ENCODE measurements at places on chromosomes 12 and 14. TPM values are rescaled to one million over a fixed set of nuclear protein-coding genes. Genes with fewer than 3 reads are reported as not detected.

Gene PRICKLE1
- 1.2 TPM for total RNA-seq

Gene AKAP5
- total RNA-seq = 11.9 TPM

Gene HNRNPA1
- 503 TPM for total RNA-seq

Gene KRT83
- total RNA-seq = not detected

Gene CCDC177
- total RNA-seq = not detected

Gene OAS3
- 12.9 TPM for total RNA-seq

Gene STRN3
- total RNA-seq = 48.0 TPM

Gene LRTM2
- not detected for total RNA-seq

Gene RPL36AL
- 213 TPM for total RNA-seq

Gene CFAP73
- total RNA-seq = 0.43 TPM

- DNase-seq = no peak
These were observed 422.6 kb downstream of the ATP23 start for GRCh38 chr12:58363971-58364370.

GRCh38 chr14:96895658-96896271, 98.6 kb downstream of the VRK1 start:
- DNase-seq = no peak

DNA sequence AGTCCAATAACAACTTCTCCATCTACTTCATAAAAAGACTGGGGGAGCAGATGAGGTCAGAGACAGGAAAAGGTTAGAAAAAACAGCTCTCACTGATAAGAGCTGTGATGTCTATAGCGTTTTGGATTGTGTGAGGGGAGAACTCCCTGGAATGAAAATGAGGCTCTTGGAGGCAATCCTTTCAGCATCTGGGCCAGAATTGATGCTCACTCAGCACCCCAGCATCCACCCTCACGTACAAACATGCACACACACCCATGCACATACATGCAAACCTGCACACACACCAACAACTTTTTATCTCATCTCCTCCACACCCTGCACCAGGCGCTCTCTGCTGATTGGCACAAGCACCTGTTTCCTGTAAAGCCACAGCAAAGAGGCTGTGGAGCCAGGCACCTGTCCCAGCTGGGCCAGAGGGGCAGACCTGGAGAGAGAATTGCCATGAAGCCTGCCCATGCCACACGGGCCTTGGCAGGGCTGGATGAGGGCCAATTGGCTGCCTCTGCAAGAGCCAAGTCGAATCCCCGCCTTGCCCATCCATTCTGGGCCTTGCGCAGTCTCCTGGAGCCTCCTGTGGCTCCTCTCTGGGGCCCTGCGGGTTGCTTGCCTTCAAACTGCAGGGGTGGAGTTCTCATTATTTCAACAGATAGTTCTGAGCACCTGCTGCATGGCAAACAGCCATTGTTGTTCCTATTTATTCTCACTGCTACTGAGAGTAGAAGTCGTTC, 53.1 kb downstream of the SYNE3 start:
- DNase-seq = peak; percentile 80

DNA sequence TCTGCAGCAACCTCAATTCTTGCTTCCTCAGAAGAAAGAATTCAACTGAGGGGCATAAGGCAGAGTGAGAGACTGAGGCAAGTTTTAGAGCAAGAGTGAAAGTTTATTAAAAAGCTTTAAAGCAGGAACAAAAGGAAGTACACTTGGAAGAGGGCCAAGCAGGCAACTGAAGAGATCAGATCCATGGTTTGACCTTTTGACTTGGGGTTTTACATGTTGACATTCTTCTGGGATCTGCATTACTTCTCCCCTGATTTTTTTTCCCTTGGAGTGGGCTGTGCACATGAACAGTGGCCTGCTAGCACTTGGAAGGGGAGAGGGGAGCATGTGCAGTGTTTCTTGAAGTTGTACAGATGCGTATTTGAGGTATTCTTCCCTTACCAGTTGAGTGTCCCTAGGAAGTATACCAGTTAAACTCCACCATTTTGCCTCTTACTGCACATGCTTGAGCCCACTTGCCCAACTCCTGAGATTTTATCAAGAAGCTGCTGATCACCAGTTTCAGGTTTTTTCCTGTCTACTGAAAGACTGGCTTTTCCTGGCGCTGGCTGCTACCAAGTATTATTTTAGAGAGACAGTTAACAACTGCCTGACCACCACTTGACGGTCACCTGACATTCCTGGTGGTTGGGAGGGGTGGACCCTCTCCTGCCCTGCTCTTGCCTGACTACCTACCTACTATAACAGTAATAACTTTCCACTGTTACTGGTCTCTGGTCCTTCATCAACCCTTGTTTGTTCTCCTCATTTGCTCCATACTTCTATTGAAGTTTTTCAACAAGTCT, 26.0 kb upstream of the TMTC2 start:
- no peak for DNase-seq

GRCh38 chr12:110171186-110171538, 47.0 kb downstream of the IFT81 start:
- no peak for DNase-seq

DNA sequence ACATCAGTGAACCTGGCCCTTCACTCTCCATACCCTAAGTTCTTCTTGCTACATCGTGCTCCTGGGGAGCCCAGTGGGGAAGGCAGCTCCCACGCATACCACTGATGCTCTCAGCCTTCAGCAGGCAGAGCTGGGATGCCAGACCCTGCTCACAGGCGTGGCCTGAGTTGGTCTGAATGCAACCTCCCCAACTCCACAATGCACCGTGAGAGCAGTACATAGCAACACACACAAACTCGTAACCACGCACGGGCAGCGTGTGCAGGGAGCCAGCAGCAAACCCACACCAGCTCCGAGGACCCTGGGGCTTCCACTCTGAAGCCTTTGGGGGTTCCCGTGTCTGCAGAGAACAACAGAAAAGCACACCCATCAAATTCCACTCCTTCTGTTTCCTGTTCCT, 37.3 kb downstream of the ANO2 start:
- no peak for DNase-seq

DNA sequence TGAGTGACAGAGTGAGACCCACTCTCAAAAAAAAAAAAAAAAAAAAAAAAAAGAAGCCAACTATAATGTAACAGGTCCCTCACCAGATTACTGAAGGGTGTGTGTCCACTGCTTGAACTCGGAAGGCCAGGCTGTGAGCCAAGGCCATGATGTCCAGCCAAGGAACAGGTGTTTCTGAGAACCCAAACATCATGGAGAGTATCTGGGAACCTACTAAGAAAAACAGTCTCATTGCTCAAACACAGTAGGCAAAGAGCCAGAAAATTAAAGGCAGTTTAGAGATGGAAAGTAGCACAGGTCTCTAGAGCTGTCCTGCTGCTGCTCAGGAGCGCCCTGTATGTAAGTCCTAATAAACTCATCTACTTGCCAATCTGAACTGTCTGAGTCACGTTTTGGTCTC, 12.5 kb upstream of the MAP4K5 start:
- DNase-seq = no peak

DNA sequence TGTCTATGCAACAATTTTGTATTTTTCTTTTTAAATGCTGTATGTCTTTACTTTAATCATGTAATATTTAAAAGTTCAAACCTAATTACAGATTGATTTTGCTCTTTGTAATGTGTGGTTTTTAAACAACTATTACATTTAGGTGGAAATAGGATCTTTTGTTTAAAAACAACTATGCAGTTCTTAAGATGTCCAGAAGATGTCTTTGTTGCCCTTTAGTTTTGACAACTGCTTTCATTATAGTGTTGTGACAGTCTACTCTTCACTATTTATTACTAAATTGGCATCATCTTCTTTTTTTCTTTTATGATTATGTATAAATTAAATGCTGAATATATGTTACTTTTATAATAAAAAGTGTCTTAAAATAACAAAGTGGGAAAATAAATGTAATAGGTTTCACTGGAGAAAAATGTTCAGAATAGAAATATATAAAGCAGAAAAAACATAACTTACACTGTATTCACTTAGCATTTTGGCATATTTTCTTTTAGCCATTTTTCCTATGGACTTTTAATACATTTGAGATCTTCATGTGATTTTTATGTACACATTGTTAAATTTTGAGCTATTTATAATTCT, 27.1 kb upstream of the PCNX4 start:
- DNase-seq = no peak

DNA sequence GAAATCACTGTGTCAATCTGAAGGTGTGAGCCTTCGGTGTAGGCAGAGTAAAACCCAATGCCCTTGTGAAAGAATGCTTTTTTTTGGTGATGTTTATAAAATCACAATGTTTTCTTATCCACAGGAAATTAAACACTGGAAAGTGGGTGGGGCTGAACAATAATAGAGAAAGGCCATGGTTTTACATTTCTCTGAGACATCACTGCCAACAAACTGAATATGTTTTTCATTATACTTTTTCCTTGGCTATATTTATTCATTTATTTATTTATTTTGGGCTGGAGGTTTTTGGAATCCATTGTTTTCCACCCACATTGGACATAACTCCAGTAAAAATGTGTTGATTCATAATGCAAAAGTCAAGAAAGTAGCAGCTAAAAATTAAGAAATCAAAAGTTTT, 16.9 kb downstream of the LRRK2 start:
- no peak for DNase-seq

DNA sequence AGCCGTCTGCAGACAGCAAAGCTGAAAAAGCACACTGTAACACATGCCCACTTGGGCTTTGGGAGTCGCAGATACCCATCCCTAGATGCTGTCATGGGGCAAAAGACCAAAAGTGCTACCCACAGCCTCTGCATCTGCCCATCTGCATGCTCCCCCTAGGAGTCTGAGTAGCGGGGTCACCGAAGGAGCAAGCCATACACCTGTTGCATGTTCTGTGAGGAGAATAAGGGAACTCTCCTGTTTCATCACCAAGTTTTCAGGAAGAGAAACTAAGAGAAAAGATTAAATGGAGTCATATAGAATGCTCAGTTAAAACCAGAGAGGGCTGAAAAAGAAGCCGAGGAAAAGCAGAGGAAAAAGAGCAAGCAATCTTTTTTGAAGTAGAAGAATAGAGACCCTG, 13.7 kb upstream of the ST8SIA1 start:
- no peak for DNase-seq

DNA sequence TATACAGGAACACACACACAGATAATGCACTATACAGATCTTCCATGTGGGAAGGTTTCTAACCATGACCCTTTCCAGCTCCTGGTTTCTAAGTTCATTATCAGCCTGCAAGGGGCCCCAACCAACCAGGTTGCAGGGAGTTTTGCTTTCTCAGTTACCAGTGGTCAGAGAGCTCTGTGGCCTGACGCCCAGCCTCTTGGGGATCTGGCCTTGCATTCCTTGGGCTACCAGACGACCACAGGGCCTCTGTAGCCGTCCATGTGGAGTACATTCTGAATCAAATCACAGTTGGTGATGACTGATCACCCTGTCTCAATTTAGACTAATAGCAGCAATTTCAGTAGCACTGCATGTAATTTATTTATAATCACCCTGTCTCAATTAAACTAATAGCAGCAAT, 47.5 kb downstream of the PAH start:
- DNase-seq = no peak

- no peak for DNase-seq
These were observed 13.7 kb upstream of the MED13L start for GRCh38 chr12:116291218-116291617.

GRCh38 chr14:29649170-29649569, 278.5 kb downstream of the PRKD1 start:
- DNase-seq = no peak

- DNase-seq = no peak
These were observed 48.4 kb downstream of the C12orf75 start for GRCh38 chr12:105378911-105379310.

DNA sequence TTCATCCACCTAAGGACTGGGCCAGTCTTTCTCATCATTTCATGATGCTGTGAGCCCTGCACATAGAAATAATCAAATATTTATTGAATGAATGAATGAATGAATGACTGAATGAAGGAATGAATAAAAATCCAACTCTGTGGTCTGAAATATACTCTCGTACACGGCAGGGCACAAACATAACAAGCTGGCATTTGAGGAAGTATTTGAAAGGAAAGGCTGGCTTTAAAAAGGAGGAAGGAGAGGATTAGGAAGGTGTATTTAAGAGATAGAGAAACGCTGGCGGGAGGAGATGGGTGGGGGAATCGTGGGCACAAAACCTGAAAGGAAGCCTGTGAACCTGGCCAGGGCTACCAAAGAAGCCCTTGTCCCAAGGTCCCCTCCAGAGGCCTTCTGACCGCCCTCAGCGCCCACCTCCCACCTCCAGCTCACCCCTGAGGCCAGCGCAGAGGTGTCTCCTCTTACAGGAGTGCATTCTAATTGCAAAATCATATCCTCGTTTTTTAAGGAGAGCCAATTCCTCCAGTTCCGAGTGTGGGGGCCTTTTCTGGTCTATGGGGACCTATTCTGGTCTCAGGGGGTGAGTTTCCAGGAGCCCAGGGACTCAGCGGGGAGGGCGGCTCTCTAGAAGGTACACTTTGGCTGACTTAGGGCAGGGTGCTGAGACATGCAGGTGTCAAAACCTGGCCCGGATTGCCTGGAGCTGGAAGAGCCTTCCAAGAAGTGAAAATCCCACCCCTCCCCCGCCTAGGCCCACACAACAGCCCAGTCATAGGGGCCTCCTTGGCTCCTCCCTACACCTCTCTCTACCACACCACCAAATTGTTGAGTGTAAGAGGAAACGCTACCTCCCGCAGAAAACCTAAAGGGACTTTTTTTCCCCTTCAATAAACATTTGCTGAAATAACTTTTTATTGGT, 8.7 kb upstream of the JDP2 start:
- DNase-seq = peak; percentile 84

DNA sequence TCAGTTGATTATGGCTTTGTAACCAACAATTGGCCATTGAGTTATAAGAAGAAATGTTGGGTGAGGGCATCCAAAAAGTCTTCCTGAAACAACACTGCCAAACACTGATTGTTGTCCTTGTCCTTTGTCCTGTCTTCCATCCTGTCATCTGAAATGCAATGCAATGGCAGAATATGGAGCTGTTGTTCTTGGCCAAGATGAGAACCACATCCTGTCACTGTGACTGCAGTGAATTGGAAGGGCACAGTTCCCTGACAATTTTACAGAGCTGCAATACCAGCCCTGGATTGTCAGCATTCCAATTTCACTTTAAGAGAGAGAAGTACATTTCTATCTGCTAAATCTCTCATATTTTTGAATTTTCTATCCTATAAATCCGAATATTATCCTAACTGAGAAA, 613.3 kb downstream of the FLRT2 start:
- no peak for DNase-seq

All from left colon (tissue), 2 donors.